K562 (cell line): ENCODE measurements at places on chromosomes 5 and 9. TPM values are rescaled to one million over a fixed set of nuclear protein-coding genes. Genes with fewer than 3 reads are reported as not detected.

GRCh38 chr5:132388244-132389050 lies 18.9 kb downstream of the SLC22A5 start:
- H3K27me3 ChIP-seq = no peaks in the 10 kb centered on the region
- no peak for DNase-seq
- H3K4me3 ChIP-seq = no peak overlapping the region
- peaks cover 74% of the 10 kb centered on the region for H3K36me3 ChIP-seq
- H3K27ac ChIP-seq = no peak overlapping the region

DNA sequence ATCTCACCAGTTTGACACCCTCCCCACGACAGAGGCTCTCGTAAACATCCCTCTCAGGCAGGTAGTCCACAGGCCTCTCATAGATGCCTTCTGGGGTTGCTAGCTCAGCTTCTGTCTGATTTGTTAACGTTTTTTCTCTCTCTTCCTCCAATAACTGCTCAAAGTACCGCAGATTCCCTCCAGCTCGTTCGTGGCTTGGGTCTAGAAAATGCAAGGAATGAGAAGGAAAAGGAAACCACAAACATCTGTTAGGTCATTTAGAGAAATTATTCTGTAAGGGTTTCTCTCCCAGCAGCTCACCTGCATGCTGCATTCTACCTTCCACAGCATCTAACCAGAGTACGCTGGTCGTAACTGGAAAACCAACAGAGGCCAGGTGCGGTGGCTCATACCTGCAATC lies 18.5 kb downstream of the P4HA2 start:
- H3K27me3 ChIP-seq = no peaks in the 10 kb centered on the region
- peaks cover 32% of the 10 kb centered on the region; the same call in 2 of the 3 replicates for H3K36me3 ChIP-seq
- H3K27ac ChIP-seq = no peak overlapping the region

GRCh38 chr5:96565582-96566265 lies 96.5 kb upstream of the CAST start:
- H3K27ac ChIP-seq = no peak overlapping the region
- no peak overlapping the region for H3K4me3 ChIP-seq
- H3K36me3 ChIP-seq = no peaks in the 10 kb centered on the region
- no peaks in the 10 kb centered on the region for H3K4me1 ChIP-seq
- DNase-seq = peak; percentile 16

Gene SLC46A2
- total RNA-seq = 0.07 TPM in 1 of 2 replicates, not detected in the other

- H3K27ac ChIP-seq = peak overlapping the region; percentile 3; the same call in 2 of the 3 replicates
- peak; percentile 74 for DNase-seq
- H3K4me1 ChIP-seq = peaks cover 10% of the 10 kb centered on the region; the same call in 2 of the 3 replicates
- peaks cover 79% of the 10 kb centered on the region; the same call in 2 of the 3 replicates for H3K36me3 ChIP-seq
- H3K4me3 ChIP-seq = no peak overlapping the region
Measured at GRCh38 chr5:134140530-134141201, 26.2 kb downstream of the TCF7 start.
